ENCODE measurements at places on chromosomes 2 and 18.

DNA sequence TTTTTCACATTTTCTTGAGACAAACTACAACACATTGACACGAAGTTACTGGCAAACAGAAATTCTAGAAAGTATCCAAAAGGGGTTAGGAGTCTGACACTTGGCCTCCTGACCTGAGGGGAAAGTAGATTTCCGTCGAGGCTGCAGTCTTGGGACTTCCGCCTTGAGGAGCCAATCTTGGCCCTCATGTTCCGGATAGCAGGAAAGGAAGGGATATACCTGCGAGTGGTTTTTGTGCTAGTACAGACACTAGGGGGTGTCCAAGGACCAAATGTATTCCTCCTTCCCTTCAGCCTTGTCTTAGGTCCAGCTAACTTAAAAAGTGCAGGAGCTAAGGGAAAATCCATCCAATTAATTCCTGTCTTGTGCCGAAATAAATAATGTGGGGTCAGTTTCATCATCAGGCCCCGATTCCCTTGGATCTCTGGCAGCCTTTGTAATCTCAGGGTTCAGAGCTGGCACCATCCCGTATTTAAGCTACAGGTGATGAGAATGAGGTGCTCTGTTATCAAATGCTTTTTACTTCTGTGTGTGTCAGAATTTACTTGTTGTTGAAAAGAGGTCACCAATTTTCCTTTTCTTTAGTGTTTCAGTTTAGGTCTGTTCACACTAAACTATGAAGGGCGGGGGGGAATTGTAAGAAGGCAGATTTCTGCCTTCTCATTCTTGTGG, 330.2 kb upstream of the FANCL start:
- peak; percentile 17 for DNase-seq

- no peak for DNase-seq
These were observed 218.1 kb upstream of the MGAT5 start for GRCh38 chr2:134035605-134036370.

DNA sequence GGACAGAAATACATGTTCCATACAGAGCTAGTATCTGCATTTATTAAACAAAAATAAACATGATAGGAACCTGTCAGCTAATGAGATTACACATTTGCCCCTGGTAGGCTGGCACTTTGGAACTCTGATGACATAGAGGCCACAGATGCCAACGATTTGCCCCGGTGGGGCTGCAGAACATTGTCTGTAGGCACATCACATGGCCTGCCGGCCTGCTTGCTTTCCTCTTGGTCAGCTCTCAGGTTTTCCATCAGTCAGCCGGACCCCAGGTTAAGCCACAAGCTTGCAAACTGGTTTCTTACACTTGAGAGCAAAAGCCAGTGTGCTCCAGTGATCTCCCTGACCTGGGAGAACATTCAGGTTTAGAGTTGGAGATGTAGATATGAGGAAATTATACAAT, 60.3 kb downstream of the CRACDL start:
- DNase-seq = no peak

- no peak for DNase-seq
These were observed 369.5 kb upstream of the PIK3C3 start for GRCh38 chr18:41585512-41585911.

DNA sequence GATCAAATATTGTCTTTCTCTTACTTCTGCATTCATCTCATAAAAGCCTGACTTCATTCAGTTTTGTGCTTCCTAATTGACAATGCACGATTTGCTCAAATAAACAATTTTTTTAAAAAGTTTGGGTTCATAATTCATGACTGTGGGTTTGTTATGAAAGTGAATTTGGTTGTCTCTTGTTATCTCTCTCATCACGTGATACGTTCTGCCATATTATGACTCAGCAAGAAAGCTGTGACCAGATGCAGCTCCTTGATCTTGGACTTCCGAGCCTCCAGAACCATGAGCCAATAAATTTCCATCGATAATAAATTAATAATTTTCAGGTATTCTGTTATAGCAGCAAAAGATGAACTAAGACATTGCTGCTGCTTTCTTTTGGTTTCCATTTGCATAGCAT, 156.5 kb upstream of the LRATD1 start:
- no peak for DNase-seq

GRCh38 chr2:28593160-28593755, 97.4 kb downstream of the PLB1 start:
- no peak for DNase-seq

GRCh38 chr2:201116115-201116958, at the start of gene CFLAR:
TSS of gene CFLAR (plus strand) at chr2:201116164. CDS start at chr2:201129866, 13,702 bp downstream.
- DNase-seq = peak; percentile 75

DNA sequence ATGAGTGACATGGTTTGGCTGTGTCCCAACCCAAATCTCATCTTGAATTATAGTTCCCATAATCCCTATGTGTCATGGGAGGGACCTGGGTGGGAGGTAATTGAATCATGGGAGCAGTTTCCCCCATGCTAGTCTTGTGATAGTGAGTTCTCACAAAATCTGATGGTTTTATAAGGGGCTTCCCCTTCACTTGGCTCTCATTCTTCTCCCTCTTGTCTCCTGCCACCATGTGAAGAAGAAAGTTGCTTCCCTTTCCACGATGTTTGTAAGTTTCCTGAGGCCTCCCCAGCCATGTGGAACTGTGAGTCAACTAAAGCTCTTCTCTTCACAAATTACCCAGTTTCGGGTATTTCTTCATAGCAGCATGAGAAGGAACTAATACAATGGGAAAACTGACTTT, 14.0 kb downstream of the DNAH7 start:
- no peak for DNase-seq

DNA sequence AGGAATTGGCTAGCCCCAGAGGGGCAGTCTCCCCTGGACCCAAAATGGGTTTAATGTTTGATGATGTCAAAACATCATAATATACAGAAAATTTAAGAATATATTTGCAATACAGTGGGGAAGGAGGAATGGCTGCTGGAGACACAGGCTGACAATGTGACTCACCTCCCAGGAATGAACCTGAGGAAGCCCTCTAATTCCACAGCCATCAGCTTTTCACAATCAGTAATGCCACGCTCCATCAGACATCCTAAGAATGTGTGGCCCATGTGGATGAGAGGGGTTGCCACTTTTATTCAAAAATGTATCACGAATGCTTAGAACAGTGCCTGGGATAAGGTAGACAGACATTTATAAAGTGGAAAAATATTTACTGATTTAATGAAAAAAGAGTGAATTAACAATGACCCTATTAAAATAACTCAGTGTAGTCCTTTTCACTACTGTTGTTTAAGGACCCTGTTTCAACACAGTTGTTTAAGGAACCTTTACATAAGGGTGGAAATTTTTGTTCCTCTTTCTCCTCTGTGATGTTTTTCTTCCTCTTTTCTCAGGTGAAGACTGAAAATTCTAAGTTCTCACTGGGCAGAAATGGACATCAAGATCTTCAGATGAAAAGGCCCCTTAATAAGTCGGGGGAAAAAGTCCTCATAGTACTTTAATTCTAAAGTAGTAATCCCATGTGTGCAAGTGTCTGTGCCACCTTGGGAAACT, 17.5 kb upstream of the TMEM163 start:
- no peak for DNase-seq

- no peak for DNase-seq
These were observed 40.5 kb downstream of the ANKRD12 start for GRCh38 chr18:9177031-9177430.

GRCh38 chr2:154952346-154952980, 254.0 kb downstream of the KCNJ3 start:
- no peak for DNase-seq

GRCh38 chr2:121136323-121136722, 148.7 kb downstream of the TFCP2L1 start:
- DNase-seq = no peak

DNA sequence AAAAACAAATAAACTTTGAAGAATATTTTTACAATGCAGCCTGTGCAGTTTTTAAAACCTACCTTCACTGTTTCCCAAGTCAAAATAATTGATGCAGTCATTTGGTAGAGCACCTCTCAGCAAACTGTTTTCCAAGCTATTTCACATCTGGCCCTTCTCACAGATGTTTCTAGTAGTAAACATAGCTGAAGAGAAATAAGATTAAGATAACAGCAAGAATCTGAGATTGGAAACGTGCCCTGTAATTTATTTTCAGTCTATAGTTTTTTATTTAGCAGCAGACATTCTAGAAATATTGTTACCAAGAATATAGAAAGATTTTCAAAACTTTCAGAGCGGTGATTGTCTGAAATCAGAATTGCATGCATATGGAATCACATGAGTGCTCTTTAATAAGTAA, 440.2 kb downstream of the TRIB2 start:
- no peak for DNase-seq

GRCh38 chr2:193845604-193846003, 1650.9 kb upstream of the TMEFF2 start:
- DNase-seq = no peak

DNA sequence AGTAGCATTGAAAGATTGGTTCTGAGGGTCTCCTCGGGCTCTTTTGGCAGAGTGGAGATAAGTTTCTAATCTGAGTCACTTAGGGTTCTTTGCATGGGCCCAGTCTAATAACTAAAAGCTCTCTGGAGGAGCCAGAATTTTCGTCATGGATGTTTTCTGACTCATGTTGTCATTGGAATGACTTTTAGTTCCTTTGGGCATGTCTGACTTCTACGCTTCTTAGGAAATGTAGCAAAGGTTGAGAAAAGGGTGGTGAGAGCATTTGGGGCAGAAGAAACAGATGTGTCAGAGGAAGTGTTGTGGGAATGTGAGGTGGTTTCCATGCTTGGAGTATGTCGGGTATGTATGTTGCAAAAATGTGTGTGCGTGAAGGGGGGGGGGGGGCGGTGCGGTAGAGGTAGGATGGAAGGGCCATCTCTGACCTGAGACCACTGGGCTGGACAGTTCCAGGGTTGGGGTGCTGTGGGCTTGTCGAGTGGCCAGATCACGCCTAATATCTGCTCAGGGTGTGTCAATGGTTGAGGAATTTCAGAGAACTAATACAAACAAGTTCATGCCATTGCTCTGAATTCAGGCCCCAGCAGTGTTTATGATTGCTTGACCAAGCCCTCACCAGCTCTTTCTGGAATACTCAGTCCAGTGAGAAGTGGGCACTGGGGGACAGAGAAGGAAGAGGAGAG, 26.9 kb downstream of the KLHL29 start:
- DNase-seq = no peak

DNA sequence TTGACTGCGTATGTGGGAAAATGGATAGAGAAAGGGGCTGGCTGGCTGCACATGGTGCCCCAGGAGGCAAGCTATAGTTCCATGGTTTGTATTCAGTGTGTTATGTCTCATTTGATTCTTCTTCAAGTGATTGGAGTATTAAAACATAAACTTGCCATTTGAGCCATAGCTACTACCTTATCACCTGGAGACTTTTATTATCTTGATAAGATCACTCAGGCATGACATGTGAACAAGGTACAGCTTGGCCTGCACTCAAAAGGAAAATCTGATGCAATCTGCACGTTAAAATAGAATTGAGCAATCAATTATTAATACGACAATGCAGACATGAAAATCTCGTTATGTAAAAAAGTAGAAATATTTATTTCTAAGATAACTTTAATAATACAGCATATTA, 116.9 kb downstream of the RND3 start:
- no peak for DNase-seq

DNA sequence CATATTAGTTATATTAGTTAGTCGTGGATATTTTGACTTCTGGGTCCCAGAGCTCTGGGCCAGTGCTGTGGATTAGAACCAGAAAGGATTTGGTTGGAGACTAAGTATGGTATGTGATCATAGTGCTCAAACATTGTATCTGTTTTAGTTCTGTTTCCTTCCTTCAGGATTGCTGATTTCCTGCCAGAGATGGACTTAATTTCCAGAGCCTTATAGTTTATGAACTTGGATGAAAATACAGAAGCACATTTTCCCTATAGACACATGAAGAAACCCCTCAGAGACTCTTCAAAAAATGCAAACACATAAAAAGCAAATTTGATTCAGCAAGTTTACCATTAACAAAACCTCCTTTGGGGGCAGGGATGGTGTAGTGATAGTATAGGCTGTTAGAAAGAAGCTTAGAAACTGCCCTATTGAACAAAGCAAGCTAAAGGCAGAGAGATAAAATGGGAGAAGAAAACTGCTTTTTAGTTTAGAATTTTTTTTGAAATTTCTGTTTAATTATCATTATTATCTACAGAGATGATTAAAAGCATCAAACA, 88.7 kb upstream of the EFEMP1 start:
- no peak for DNase-seq

DNA sequence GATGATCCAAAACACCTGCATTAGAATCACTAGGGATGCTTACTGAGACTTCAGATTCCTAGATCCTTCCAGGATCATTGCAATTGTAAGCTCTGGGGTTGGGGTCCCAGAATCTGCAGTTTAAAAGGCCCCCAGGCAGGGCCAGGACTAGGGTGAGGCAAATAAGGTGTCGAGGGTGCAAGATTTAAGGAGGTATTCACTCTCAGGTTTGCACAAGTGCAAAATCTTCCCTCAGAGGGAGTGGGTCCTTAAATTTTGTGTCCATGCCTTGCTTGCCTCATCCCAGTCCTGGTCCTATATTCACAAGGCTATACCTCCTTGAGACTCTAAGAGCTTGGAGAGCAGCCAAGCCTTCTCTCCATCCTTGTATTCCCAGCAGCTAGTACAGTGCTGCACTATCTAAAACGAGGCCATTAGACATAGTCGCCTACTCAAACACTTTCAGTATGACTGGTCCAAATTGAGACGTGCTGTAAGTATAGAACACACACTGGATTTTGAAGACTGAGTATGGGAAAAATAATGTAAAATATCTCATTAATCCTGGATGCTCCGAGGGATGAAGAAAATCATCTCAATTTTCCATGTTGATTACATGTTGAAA, 31.6 kb upstream of the MREG start:
- DNase-seq = no peak
